ENCODE measurements at places on chromosomes 6 and 20. TPM values are rescaled to one million over a fixed set of nuclear protein-coding genes. Genes with fewer than 3 reads are reported as not detected.

ERVFRD-1 gene
- total RNA-seq, result not detected

MED23 gene
- 23.0 TPM for total RNA-seq

HCRTR2 gene
- total RNA-seq, result not detected

HSPA12B gene
- total RNA-seq, result 1.9 TPM

CGAS gene
- 1.5 TPM for total RNA-seq

CRISP2 gene
- total RNA-seq, result not detected

GPR63 gene
- total RNA-seq, result 0.16 TPM

HLA-DMB gene
- 0.09 TPM for total RNA-seq

ENPP1 gene
- 5.6 TPM for total RNA-seq

PIGU gene
- 5.1 TPM for total RNA-seq
